PC-3 (cell line): ENCODE measurements at places on chromosomes 2 and 18. TPM values are rescaled to one million over a fixed set of nuclear protein-coding genes. Genes with fewer than 3 reads are reported as not detected.

ZNF236 gene
- 7.7 and 8.8 TPM in 2 replicates for total RNA-seq

ATP6V1C2 gene
- total RNA-seq, result 0.40 TPM in 1 of 2 replicates, not detected in the other

IL1F10 gene
- total RNA-seq, result not detected in 2 replicates

RGPD4 gene
- not detected in 2 replicates for total RNA-seq

- peaks cover 34% of the 10 kb centered on the region for H3K27me3 ChIP-seq
- H3K4me3 ChIP-seq, result no peak overlapping the region
- DNase-seq, result no peak
- H3K4me1 ChIP-seq, result no peaks in the 10 kb centered on the region
- H3K36me3 ChIP-seq, result no peaks in the 10 kb centered on the region
- no peak overlapping the region for H3K27ac ChIP-seq
Measured at GRCh38 chr2:240818293-240819125, 1.5 kb downstream of the KIF1A start.

GRCh38 chr2:240567872-240568677 is at the start of gene RNPEPL1:
Gene RNPEPL1, plus strand, starts transcription at chr2:240568484. Its CDS starts 103 bp downstream, at chr2:240568587.
- H3K27me3 ChIP-seq, result no peaks in the 10 kb centered on the region
- no peaks in the 10 kb centered on the region for H3K36me3 ChIP-seq
- DNase-seq, result peak; percentile 44
- peak within 1 kb of the TSS; percentile 7; the same call in 1 of the 2 replicates for H3K27ac ChIP-seq
- peaks cover 42% of the 10 kb centered on the region for H3K4me1 ChIP-seq
- peak within 1 kb of the TSS; percentile 78 for H3K4me3 ChIP-seq

DNA sequence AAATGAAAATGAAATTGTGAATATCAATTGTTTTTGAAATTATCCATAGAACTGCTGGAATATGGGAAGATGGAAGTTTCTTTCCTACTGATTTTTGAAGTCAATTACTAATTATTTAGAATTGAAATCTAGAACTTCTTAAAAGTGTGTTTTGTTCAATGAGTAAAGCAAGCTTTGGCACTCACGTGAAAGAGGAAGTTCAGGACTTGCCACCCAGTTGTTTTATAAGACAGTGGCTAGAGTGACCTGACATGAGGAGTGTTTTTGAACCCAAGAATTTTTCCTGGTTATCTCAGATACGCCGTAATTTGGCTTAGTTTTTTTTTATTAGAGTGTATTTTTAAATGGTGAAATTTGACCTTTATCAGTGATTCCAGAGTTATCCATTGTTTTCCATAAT is 3.5 kb downstream of the MXD1 start:
- no peaks in the 10 kb centered on the region for H3K27me3 ChIP-seq
- peak overlapping the region; percentile 17; the same call in 1 of the 2 replicates for H3K4me3 ChIP-seq
- H3K27ac ChIP-seq, result peak overlapping the region; percentile 25
- peaks cover 14% of the 10 kb centered on the region for H3K36me3 ChIP-seq
- peaks cover 29% of the 10 kb centered on the region for H3K4me1 ChIP-seq

DNA sequence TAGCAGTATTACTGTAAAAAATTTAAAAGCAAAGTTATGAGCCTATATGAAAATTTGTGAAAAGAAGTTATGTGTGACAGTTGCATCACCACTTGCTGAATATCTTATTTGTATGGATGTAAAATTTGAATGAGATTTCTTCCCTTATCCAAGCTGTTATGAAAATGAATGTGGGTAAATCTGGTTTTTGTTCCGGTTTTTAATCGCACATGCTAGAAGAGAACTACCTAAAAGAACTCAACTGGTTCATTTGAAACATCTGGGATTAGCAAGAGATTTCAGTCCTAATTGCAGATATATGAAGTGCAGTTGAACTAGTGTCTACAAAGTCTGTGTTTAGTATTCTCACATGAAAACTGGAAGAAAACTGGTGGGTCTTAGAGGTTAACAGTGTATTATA is 467.1 kb upstream of the SPHKAP start:
- H3K4me3 ChIP-seq, result no peak overlapping the region
- DNase-seq, result no peak

DNA sequence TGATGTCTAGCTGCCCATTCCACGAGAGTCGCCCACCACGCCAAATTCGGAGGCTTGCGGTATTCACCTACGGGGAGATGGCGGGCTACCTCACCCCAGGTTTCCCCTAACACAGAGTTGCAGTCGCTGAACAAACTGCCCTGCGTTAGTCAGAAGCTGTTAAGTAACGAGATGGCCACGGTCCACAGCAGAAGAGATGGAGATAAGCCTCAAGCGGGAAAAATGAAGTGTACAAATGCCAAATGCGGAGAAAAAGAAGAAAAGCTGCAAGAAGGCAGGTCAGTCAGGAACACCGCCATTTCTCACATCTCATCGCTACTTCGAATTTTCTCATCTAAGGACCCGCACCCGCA is 425 bp downstream of the ASB3 start:
- H3K4me3 ChIP-seq, result peak overlapping the region; percentile 96
- no peaks in the 10 kb centered on the region for H3K27me3 ChIP-seq
- no peaks in the 10 kb centered on the region; the same call in 1 of the 2 replicates for H3K36me3 ChIP-seq
- DNase-seq, result peak; percentile 21
- H3K4me1 ChIP-seq, result peaks cover 15% of the 10 kb centered on the region

VAPA gene
- 281 and 293 TPM in 2 replicates for total RNA-seq

- DNase-seq, result peak; percentile 33
- no peaks in the 10 kb centered on the region for H3K36me3 ChIP-seq
- peaks cover 23% of the 10 kb centered on the region for H3K4me1 ChIP-seq
- H3K27ac ChIP-seq, result 0 out of 2 replicates have a peak overlapping the region, but pooled peaks have one; percentile 11
- H3K27me3 ChIP-seq, result no peaks in the 10 kb centered on the region
- H3K4me3 ChIP-seq, result no peak overlapping the region
Measured at GRCh38 chr2:40127890-40128557, 323.9 kb downstream of the SLC8A1 start.
